ENCODE measurements at places on chromosomes 3 and 15.
A peak's percentile ranks its signal among the peaks of the same experiment; 100 is the strongest.

DNA sequence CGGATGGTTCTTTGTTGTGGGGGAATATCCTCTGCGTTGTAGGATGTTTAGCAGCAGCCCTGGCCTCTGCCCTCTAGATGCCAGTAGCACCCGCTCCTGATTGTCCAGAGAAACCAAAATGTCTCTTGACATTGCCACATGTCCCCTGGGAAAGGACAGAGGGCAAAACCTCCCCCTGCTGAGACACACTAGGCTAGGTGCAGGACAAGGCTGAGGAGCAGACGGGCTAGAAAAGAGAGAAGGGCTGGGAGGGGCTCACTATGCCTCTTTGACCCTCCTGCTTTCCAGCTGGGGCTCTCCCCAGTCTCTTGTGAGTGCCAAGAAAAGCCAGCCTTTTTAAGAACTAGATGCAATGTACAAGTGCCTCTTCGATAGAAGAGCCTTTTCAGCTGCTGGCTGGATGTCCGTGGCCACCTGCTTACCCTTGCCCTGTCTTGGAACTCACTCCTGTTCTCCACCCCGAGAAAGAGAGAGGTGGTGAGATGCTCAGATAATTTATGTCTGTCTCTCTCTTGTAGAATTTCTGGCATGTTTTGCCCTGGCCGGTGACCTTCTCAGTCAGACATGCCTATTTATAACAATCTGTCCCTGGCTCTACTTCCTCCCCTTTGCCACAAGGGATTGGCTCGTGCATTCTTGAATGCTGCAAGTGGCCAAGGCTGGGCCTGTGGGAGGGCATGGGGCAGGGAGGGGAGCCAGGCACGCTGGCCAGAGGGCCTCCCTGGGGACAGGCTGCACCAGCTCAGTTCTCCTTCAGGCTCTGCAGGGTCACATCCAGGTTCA is 142.6 kb downstream of the RPLP1 start:
- no peak for DNase-seq

- DNase-seq = no peak
Observed at GRCh38 chr3:177752831-177753230, 555.5 kb upstream of the TBL1XR1 start.

DNA sequence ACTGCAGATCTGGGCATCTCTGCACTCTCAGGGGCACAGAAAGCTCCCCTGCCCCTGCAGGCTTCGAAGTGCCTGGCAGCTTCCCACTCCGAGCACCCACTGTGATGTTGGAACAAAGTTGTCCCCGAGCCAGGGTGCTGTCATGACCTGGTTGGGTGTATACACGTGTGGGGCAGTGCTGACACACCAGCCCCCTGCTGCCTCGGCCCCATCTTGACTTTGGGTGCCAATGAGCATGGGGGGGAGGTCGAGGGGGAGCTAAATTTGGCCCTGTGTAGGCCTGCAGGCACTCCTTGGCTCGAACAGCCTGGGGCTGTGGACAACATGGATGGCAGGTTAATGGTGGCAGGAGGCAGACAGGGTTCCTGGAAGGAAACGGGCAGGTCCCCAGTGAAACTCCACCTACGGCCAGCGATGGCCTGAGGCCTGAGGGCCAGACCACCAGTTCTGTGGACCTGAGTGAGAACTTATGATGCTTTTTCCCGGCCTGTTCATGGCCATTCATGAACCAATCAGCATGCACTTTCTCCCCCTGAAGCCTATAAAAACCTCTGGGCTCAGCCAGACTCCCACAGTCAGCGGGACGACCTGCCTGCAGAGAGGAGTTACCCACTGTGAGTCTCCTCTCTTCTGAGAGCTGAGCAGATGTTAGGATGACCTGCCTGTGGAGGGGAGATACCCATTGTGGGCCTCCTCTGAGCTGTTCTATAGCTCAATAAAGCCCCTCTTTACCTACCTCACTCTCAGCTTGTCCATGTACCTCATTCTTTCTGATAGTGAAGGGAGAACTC is 1029.1 kb upstream of the GBE1 start:
- no peak for DNase-seq

GRCh38 chr15:76337059-76337695 is 604 bp downstream of the ISL2 start:
- DNase-seq = no peak

DNA sequence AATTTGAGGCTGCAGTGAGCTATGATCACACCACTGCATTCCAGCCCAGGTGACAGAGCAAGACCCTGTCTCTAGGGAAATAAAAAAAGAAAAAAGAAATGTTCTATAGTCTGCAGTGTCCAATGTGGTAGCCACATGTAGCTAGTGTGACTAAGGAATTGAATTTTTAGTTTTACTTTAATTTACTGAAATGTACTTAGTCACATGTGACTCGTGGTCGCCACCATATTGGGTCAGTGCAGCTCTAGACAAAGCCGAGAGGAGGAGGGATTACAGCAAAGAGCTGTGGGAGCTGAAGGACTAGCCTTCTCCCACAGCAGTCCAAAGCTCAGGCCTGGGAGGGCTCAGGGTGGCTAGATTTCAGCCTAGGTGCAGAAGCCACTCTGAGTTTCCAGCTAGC is 65.9 kb upstream of the NTRK3 start:
- no peak for DNase-seq

DNA sequence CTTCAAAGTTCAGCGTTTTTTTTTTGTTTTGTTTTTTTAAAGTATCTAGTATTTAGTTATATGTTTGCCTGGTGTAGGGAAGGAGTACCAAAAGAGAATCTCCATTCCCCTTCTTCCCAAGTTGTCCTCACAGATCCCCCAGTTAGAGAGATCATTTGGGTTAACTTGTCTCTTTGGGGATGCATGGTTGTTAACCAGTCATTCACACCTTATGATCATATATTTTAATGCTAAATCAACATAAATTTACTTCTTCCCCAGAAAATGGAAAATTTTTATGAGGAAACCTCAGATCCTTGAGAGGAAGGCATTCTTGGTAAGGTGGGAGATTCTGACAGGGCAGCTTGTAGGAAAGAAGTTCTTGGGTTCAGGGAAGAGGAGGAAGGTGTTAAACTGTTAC is 1.5 kb upstream of the MGA start:
- no peak for DNase-seq

GRCh38 chr3:124887177-124887931 is at the start of gene ITGB5:
Gene ITGB5 (minus strand): TSS chr3:124887365. CDS start chr3:124887000, 365 bp downstream.
- DNase-seq = peak; percentile 86

DNA sequence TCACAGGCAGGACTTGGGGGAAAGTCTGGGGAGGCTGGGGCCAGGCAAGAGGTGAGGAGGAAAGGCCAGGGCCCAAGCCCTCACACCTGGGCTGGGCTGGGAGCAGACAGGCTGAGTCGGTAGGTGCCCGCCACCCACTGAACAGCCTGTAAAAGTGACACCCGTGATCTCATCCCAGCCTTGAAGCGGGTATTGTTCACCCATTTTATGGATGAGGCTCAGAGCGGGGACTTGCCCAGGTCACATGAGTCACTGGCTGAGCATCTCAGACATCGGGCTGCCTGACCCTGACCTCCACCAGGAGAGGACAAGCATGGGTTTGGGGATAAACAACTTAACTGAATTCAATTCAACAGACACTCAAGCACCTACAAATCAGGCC is 52.0 kb upstream of the CTSH start:
- DNase-seq = no peak

GRCh38 chr3:100978011-100978659 is 15.1 kb downstream of the ABI3BP start:
- DNase-seq = no peak

GRCh38 chr3:127150513-127151250 is 42.2 kb upstream of the PRR23E start:
- no peak for DNase-seq

Data from ecto neural progenitor cell (in vitro differentiated cells).